ENCODE measurements at places on chromosomes 12 and 14.

DNA sequence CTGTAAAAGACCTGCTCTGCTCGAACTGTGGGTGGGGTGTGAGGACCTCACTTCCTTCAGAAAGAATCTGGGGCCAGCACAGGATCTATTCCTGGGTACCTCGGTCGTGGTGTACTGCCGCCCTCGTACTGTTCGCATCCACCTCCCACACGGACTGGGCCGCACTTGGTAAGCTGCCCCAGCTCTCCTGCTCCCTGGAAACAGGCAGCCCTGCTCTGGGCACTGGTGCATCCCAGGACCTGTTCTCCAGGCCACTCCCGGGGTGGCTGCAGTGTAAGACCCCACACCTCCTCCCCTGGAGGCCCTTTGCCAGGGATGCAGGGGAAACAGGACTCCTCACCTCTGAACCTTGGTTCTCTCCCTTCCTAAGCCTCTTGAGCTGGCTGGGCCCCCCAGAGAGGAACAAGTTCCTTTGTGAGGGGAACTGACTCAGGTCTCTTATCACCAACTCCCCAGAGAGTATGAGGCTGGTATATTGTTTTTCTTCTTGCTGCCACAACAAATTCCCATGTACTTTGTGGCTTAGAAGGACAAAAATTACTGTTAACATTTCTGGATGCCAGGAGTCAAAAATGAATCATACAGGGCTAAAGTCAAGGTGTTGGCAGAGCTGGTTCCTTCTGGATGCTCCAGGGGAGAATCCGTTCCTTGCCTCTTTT is 276.5 kb downstream of the NUAK1 start:
- no peak for DNase-seq
- peaks cover 2% of the 10 kb centered on the region for H3K4me1 ChIP-seq
- H3K36me3 ChIP-seq = no peaks in the 10 kb centered on the region
- peak overlapping the region; percentile 39 for H3K4me3 ChIP-seq

GRCh38 chr12:1186298-1186697 is 195.3 kb downstream of the ERC1 start:
- H3K4me3 ChIP-seq = no peak overlapping the region
- no peaks in the 10 kb centered on the region for H3K4me1 ChIP-seq
- H3K27me3 ChIP-seq = no peaks in the 10 kb centered on the region

DNA sequence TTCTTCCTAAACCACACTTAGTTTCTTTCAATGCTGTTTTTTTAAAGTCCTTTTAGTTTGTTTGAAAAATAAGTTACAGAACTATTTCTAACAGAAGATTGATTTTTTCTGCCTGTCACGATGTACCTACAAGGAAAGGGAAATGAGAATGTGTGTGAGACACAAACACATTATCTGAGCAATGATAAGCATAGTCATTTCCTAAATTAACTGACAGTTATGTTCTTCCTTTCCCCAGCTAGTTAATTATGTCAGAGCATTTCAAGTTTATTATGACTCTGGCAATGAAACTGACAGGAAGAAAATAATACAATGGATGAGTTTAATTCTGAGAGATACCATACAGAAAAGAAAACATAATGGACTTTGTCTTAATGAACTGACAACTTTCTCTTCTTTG is 21.3 kb upstream of the LDHB start:
- no peaks in the 10 kb centered on the region for H3K36me3 ChIP-seq
- H3K27me3 ChIP-seq = peaks cover 6% of the 10 kb centered on the region
- H3K27ac ChIP-seq = no peak overlapping the region
- no peaks in the 10 kb centered on the region for H3K4me1 ChIP-seq
- no peak overlapping the region for H3K4me3 ChIP-seq
- no peak for DNase-seq

DNA sequence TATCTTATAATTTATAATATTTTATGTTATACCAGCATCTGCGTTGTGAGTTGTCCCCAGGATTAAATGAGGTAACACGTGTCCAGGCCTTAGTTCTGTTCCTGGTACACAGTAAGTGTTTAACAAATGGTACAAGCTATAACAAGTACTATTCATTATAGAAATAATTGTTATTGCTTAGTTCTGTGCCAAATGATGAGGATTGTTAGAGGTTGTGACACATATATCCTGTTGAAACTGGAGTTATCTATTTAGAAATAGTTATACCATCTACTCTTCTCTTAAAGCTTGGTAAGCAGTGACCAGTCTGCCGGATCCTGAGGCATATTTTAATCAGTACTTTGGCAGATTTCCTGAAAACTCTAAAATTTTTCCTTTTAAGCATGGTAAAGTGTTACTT is 1066.5 kb downstream of the TMTC2 start:
- no peaks in the 10 kb centered on the region for H3K4me1 ChIP-seq
- no peak overlapping the region for H3K27ac ChIP-seq
- no peak overlapping the region for H3K4me3 ChIP-seq
